WTC11 (cell line): ENCODE measurements at places on chromosomes 4 and X.

DNA sequence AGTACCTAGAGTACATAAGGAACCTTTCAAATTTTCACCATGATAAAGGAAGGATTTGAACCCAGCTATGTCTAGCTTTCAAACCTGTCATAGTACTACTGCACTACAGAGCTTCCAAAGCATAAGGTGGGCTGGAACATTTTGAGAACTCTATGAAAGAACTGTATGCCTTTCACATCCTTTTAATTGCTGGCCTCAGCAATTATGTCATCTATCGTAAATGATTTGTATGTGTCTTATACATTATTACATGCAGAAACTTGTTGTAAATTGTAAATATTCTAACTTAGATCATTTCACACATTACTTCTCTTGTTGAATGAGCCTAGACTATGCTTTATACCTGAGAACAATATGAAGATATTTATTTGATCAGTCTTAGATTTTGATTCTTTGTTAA, 220.7 kb downstream of the HEPH start:
- DNase-seq = no peak

GRCh38 chrX:16711893-16712547, 449 bp downstream of the CTPS2 start:
- peak; percentile 20 for DNase-seq

GRCh38 chr4:71689822-71690221, 94.1 kb downstream of the GC start:
- DNase-seq = no peak

- DNase-seq = no peak
These were observed 282.2 kb upstream of the SLIT2 start for GRCh38 chr4:19969492-19969891.

GRCh38 chr4:53055716-53056403, 193.7 kb downstream of the RASL11B start:
- DNase-seq = no peak

GRCh38 chr4:136383082-136383481, 1149.2 kb downstream of the PCDH18 start:
- DNase-seq = no peak

- DNase-seq = no peak
These were observed 74.4 kb downstream of the CASP3 start for GRCh38 chr4:184574861-184575260.

DNA sequence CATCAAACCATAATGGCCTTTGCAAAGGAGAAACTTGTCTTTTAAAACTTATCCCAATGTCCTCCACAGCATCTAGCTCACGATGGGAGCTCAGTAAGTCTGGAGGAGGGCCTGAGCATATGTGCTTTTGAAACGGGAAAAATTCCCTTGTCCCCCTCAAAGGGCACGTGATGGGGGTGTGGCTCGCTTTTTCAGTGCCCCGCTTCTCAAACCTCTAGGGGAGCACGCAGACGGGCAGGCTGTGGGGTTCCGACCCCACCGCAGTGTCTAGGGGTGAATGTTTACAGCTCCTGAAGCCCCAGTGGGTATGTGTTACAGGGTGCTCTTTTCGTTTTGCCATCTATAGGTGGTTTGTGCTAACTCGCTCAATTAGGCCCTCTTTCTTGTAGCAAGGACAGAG, 31.2 kb downstream of the SLITRK2 start:
- DNase-seq = no peak

- DNase-seq = no peak
These were observed 28.9 kb upstream of the CAMK2D start for GRCh38 chr4:113790478-113790877.

DNA sequence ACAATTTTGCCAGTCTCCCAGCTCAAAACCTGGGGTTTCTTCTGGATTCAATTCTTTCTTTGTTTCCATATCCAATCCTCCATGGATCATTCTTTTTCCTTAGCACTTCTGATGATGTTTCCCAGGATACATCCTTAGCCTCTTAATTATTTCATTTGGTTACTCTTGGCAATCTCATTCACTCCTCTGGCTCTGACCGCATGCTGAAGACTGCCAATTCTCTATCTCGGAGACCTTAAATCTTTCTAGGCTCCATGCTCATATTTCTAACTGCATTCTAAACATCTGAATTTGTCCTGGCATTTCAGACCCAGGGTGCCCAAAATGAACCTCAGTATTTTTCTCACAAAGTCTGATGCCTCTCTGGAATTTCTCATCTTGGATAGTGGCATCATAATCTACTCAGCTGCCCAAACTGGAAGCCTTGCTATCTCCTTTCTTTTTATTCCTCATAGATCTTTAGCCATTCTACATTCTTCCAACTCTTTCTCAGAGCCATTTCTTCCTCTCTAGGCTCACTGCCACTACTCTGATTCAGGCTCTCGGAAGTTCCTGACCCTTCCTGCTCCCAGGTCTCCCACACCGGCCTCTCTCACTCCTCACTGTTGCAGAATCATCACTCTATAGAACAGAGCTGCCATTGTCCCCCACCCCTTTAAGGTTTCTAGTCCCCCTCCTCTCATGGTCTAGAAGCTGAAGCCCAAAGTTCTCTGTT, 290.2 kb downstream of the CAMK2D start:
- DNase-seq = no peak
